Heart right ventricle (tissue), 16 donors: ENCODE measurements at places on chromosomes 2 and 18. TPM values are rescaled to one million over a fixed set of nuclear protein-coding genes. Genes with fewer than 3 reads are reported as not detected.
A peak's percentile ranks its signal among the peaks of the same experiment; 100 is the strongest.

The XRCC5 gene
- polyA plus RNA-seq, result 35.6 TPM

DNA sequence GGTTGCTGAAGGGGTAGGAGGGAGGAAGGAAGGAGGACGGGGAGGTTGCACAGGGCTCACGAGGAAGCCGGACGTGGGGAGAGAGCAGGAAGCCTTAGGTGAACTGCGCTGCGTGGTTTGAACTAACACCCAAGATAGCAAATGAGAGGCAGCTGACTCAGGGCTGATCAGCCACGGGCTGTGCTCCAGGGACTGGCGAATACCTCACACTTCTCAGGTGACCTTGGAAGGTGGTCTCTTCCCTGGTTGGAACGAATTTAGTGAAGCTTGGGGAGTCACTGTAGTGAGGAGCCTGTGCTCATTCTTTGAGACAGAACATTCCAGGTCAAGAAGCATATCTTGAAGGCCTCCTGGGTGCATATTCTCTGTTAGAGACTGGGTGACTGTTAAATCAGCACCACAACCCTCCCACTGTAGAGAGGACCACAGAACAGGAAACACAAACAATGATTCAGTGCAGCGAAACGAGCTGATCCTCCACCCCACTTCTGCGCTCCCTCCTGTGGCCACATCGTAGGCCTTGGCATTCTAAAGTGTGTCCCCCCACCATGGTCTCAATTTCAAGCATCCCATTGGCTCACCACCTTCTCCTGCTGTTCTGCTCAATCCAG is 33.8 kb downstream of the TOGARAM2 start:
- DNase-seq, result peak; percentile 67

DNA sequence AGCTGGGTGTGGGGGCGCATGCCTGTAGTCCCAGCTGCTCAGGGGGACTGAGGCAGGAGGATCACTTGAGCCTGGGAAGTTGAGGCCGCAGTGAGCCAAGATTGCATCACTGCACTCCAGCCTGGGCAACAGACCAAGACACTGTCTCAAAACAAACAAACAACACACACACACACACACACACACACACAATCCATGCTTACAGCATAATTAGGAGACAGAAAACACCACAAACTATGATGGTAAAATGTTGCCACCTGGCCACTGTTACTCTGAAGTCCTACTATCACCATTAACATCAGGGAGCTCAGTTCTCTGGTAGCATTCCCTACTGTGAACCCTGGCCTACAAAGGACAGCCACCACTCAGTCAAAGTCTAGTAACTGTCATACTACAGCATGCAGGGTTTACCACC is 18.3 kb downstream of the DNPEP start:
- peak; percentile 50 for DNase-seq

The TIGD1 gene
- 6.9 TPM for polyA plus RNA-seq

GRCh38 chr18:62370366-62370765 is 45.3 kb downstream of the TNFRSF11A start:
- DNase-seq, result no peak

The GAD1 gene
- 0.03 TPM for polyA plus RNA-seq

GRCh38 chr2:136363900-136364299 is 246.0 kb upstream of the CXCR4 start:
- no peak for DNase-seq

- DNase-seq, result no peak
Measured at GRCh38 chr2:45950606-45951005, 299.1 kb downstream of the PRKCE start.

The GALNT14 gene
- polyA plus RNA-seq, result 0.65 TPM

DNA sequence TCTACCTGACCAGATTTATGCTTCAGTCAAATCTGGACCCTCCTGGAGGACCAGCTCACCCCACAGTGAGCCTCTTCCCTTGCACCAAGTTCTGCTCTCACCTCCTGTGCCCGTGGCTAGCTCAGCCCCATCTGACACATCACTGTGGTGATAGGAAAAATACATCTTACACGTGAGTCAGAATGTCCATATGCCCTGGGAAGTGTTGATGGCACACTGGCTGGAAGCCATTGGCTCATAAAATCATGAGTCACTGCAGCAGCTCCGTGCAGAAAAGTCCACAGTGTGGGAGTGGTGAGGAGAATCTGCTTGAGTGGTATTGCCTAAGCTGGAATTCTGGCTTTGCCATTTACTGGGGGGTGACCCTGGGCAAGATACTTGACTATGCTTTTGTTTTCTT is 42.6 kb upstream of the RAPGEF4 start:
- DNase-seq, result peak; percentile 48

DNA sequence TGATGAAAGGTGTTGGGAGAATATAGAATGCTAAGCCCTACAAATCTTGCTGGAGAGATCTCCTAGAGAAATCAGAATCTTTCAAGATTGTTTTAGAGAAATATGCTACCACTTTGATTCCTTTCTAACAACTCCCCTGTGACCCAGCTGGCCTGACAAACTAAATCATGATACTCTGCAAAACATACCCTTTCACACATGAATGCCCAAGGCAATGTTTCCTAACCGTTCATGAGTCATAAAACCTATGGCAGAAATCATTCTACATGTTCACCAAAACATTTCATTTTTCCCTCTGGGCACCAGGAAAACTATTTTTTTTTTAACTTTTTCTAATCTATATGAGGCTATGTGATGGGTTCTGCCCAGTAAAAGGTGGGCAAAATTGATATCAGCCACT is 77.8 kb upstream of the SETBP1 start:
- DNase-seq, result no peak

GRCh38 chr18:28153485-28154065 is 23.4 kb downstream of the CDH2 start:
- DNase-seq, result no peak

DNA sequence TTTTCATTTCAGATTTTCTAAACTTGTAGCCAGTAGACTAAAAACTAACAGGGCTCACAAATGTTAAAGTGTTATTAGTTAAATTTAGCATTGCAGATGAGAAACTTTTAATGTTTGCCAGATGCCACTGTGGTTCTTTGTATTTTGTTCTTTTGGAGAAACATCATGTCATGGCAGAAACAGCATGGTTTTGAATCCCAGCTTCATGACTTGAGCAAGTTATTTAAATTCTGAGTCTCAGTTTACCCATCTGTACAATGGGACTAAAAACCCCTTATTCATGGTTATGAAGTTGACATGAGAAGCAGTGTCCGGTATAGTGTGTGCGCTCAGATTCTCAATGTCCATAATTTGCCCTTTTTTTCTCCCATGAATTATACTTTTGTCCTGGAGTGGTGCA is 56.5 kb downstream of the MAPRE2 start:
- DNase-seq, result no peak

DNA sequence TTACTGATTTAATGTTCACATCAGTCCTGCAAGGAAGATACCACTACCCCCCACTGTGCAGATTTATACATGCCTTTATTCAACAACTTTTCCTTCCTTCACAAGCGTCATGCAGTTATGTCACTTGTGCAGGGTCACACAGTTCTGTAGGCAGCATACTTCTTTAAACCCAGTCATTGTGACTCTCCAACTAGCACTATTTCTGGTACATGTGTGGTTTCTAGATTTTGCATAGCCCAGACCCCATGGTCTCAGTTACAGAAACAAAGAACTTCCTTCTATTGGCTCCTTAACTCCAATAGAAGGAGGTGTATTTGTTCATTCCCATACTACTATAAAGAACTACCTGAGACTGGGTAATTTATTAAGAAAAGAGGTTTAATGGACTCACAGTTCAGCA is 333.1 kb downstream of the ZNF516 start:
- DNase-seq, result no peak

The SF3B1 gene
- polyA plus RNA-seq, result 103 TPM

DNA sequence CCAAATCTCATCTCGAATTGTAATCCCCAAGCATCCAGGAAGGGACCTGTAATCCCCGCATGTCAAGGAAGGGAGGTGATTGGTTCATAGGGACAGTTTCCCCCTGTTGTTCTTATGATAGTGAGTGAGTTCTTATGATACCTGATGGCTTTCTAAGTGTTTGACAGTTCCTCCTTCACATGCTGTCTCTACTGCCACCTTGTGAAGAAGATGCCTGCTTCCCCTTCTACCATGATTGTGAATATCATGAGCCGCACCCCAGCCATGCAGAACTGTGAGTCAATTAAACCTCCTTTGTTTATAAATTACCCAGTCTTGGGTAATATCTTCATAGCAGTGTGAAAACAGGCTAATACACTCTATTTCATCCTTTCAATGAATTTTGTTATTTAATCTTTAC is 446.7 kb downstream of the RNF144A start:
- no peak for DNase-seq

GRCh38 chr18:70280007-70280925 is 8.6 kb upstream of the SOCS6 start:
- peak; percentile 52 for DNase-seq

DNA sequence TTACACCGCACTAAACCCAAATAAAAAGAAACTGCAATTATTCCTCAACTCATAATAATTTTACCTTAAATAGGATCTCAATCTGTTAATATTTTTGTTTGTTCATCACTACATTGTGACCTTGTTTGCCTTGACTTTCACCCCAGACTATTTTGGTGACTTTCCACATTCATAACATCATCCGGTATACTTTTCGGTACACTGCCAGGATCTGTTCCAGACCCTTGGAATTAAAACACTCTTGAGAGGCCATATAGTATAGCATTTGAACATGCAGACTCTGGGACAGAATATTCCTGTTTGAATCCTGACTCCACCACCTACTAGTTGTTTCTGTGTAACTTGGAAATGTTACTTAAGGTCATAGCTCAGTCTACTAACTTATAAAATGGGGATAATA is 577.4 kb downstream of the METTL4 start:
- no peak for DNase-seq

GRCh38 chr2:38060236-38061018 is 15.5 kb downstream of the CYP1B1 start:
- DNase-seq, result no peak

DNA sequence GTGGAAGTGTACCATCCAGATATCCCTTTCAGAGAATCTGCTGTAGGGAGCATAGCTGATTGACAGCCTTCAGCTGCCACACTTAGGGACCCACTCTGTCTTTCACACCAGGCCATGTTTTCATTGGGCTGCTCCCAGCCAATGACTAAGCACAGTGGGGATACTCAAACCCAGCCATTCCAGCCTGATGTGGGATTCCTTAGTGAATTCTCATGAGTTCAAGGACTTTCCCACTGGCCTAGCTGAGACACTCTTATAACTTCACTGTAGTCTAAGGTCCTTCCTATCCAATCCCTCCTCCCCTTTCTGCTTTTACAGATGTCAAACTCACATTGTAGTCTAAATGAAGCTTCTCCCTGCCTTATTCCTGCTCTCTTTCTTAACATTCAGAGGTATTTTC is 201.2 kb downstream of the PIK3C3 start:
- DNase-seq, result no peak

GRCh38 chr2:217877866-217878265 is 124.9 kb downstream of the TNS1 start:
- DNase-seq, result no peak

GRCh38 chr2:68968221-68968620 is 6.2 kb upstream of the GKN1 start:
- no peak for DNase-seq

The SLC35F5 gene
- 21.0 TPM for polyA plus RNA-seq

- DNase-seq, result no peak
Measured at GRCh38 chr2:85659324-85659981, 8.5 kb downstream of the SFTPB start.

- no peak for DNase-seq
Measured at GRCh38 chr2:163132850-163133249, 294.3 kb upstream of the KCNH7 start.

DNA sequence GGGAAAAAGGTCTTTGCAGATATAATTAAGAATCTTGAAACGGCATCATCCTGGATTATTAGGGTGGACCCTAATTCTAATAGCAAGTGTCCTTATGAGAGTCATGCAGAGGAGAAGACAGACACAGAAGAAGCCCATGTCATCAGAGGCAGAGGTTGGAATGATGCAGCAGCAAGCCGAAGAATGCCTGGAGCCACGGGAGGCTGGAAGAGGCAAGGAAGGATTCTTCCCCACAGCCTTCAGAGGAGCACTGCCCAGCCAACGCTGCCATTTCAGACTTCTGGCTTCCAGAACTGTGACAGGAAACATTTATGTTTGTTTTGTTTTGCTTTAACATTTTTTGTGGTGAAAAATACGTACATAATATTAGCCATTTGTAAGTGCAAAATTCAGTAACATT is 72.3 kb downstream of the MCFD2 start:
- no peak for DNase-seq

DNA sequence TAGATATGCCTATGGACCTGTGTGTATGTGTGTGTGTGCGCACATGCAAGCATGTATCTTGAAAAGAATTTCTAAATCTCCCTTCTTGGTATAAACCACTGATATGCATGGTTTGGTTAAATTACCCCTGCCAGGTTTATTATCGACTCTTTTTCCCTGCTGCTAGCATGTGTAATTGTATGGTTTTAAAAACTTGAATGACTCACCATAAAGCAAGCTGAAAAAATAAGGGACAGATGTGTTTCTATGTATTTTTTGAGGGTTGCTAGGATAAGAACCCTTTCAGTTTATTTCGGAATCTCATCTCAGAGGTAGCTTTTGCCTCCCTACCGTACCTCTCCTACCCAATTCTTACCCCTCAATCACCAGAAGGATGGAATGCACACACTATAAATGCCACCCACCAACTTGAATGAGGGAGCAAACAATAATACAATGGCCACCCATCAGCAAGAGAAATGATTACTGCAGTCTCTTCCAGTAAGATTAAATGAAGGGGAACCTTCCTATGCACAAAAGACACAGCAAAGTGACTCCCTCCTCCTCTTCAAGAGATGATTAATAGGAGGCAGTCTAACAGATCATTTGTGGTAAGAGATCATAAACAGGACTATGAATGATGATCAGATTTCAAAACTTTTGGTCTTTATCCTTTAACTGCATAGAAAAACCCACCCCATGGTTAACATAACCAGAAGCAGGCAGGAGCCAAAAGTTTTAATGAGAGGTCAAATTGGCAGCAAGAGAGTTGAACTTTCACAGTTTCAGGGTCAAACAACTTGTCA is 357.2 kb downstream of the SATB2 start:
- no peak for DNase-seq

DNA sequence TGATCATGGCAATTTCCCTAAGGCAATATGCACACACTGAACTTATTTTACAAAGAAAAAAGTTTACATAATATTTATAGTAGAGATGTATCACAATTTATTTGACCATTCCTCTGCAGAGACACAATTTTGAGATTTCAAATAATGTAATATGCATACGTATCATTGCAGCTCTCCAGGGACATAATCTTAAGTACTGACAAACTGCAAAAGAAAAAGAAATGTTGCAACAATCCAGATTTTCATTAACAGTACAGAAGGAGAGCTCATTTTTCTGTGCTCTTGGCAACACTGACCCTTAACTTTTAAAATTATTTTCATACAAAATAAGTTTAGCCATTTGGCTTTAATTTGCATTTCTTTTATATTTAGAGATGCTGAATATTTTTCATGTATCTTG is 710.2 kb upstream of the SLC39A10 start:
- DNase-seq, result no peak
